Thyroid gland (tissue), 4 donors: ENCODE measurements at places on chromosomes 7 and 10. TPM values are rescaled to one million over a fixed set of nuclear protein-coding genes. Genes with fewer than 3 reads are reported as not detected.

DNA sequence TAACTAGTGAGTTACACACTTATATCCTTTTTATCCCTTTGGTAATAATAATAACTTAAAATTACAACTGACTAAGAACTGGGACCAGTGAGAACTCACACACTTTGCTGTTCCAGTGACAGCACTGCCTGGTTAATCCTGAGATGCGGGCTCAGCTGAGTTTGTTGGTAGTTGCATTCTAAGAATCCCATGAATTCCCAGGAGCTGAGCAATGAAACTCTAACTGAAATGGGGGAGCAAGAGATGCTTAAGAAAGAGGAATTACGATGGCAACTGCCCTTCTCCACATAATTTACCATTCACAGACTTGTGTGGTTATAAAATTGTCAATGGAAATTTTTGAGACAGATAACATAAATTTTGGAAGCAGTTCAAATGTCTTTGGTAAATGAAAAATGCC, 659.4 kb downstream of the MAGI2 start:
- no peaks in the 10 kb centered on the region for H3K36me3 ChIP-seq
- H3K27me3 ChIP-seq = no peaks in the 10 kb centered on the region
- DNase-seq = no peak
- no peaks in the 10 kb centered on the region for H3K4me1 ChIP-seq

- peaks cover 6% of the 10 kb centered on the region for H3K36me3 ChIP-seq
- H3K4me1 ChIP-seq = no peaks in the 10 kb centered on the region
- DNase-seq = no peak
- peak within 1 kb of the TSS; percentile 81 for H3K27ac ChIP-seq
These were observed at the start of gene AKR1C3 for GRCh38 chr10:5094265-5095205. Gene AKR1C3 (plus strand): TSS chr10:5094414. CDS start chr10:5094445, 31 bp downstream.

DNA sequence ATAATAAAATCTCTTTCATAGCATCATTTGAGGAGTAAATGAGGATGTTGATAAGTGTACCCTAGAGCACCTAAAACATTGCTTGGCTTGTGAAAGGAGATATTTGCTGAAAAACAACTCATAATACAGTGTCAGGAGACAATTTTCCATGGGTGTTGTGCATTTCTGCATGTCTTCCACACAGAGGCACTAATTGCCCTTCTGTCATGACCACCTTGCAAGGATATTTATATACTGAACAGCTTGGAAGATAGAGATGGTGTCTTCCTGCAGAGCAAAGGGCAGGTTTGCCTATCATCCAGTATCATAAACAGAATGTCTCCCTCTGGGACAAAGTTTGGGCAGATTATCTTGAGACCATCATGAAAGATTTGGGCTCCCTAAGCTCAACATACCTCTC, 495.2 kb upstream of the LRRN3 start:
- no peak overlapping the region for H3K4me3 ChIP-seq
- H3K36me3 ChIP-seq = no peaks in the 10 kb centered on the region
- no peaks in the 10 kb centered on the region for H3K4me1 ChIP-seq
- H3K27me3 ChIP-seq = no peaks in the 10 kb centered on the region

GRCh38 chr7:11298220-11298619, 324.5 kb downstream of the PHF14 start:
- H3K36me3 ChIP-seq = no peaks in the 10 kb centered on the region
- no peak for DNase-seq
- H3K4me1 ChIP-seq = no peaks in the 10 kb centered on the region
- H3K27ac ChIP-seq = no peak overlapping the region
- no peaks in the 10 kb centered on the region for H3K27me3 ChIP-seq

TMEM178B gene
- 49.9 TPM for total RNA-seq

DNA sequence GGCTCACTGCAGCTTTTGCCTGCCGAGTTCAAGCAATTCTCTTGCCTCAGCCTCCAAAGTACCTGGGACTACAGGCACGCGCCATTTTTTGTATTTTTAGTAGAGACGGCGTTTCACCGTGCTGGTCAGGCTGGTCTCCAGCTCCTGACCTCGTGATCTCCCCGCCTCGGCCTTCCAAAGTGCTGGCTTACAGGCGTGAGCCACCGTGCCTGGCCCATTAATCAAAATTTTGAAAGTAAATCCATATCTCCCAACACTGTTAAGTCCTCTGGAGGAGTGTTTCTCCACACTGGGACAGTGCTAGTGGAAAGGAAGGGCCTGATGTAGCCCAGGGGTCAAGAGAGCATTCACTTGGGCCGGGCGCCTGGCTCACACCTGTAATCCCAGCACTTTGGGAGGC, 644.6 kb downstream of the SH2D4B start:
- H3K4me1 ChIP-seq = no peaks in the 10 kb centered on the region
- H3K27ac ChIP-seq = no peak overlapping the region
- no peak for DNase-seq
- no peak overlapping the region for H3K4me3 ChIP-seq

CELF2 gene
- 33.0 TPM for total RNA-seq

PPP1R3C gene
- total RNA-seq = 2.7 TPM

- H3K4me3 ChIP-seq = no peak overlapping the region
- H3K27ac ChIP-seq = no peak overlapping the region
- no peaks in the 10 kb centered on the region for H3K36me3 ChIP-seq
- H3K4me1 ChIP-seq = peaks cover 8% of the 10 kb centered on the region
- no peaks in the 10 kb centered on the region for H3K27me3 ChIP-seq
- no peak for DNase-seq
These were observed 233.6 kb upstream of the CCDC6 start for GRCh38 chr10:60139798-60140566.

DNA sequence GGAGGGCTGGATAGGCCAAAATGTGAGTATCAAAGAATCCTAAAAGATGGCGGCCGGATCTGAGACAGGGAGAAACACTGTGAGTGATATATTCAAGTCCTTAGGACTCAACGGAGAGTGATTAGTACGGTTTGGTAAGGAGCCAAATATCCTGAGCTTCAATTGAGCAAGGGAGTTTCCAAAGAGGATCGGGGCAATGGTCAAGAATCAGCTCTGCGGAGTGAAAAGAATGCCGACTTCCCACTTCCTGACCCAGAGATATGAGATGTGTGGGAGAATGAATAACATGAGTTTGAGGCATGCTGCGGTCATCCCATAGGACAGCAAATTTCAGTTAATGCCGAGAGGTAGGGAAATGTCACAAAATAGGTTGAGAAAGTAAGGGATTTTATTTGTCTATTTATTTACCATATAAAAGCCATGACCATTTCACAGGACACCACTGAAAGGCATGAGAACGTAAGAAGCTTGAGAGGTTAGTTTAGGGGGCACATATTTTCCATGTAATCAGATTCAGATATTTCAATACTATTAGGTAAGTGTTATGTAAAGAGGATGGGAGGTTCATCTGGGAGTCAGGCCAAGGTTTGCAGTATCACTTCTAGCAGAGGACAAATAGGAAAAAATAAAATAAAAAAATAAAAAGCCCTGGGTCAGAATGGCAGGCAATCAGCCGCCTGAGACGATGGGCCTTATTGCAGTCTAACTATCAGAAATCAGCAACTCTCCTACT, 165.6 kb downstream of the HGF start:
- DNase-seq = no peak
- H3K27me3 ChIP-seq = no peaks in the 10 kb centered on the region
- H3K27ac ChIP-seq = no peak overlapping the region
- H3K36me3 ChIP-seq = no peaks in the 10 kb centered on the region

IGFBP1 gene
- total RNA-seq = not detected

ADAMTS14 gene
- not detected for total RNA-seq

DNA sequence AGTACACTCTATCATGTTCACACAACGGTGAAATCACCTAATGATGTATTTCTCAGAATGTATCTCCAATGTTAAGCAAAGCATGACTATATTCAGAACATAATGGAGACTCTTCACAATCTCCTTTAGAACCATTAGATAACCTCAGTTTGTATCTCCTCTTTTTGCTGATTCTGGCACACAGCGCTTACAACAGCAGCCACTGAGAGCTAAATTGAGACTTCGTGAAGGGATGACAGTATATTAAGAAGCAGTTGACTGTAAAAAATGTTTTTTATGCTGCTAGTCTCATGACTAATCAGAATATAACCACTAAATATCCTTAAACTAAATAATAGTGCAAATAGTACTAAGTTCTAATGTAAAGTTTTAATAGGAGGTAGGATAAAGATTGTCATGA, 46.9 kb downstream of the KMT2E start:
- no peak overlapping the region for H3K4me3 ChIP-seq
- no peak for DNase-seq
- peaks cover 21% of the 10 kb centered on the region for H3K4me1 ChIP-seq
- no peak overlapping the region for H3K27ac ChIP-seq

ZNF92 gene
- total RNA-seq = 13.9 TPM

DNA sequence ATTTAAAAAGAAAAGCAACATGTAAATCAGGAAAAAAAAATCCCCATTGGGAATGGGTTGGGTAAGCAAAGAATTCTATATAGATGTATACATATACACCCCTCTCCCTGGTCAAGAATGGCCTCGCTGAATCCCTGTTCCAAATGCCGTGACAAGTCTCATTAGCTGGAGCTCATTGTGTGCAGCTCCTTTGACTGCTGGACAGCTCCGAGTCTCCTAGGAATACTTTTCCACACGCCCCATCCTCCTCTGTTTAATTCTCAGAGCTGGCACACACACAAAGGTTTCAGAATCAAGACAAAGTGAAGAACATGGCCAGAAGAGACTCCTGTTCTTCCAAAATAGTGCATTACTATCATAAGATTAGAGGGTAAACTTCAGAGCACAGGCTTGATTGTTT, 130.9 kb upstream of the MKLN1 start:
- H3K4me3 ChIP-seq = no peak overlapping the region
- no peak overlapping the region for H3K27ac ChIP-seq
- no peaks in the 10 kb centered on the region for H3K27me3 ChIP-seq
- peak; percentile 34 for DNase-seq

FZD8 gene
- total RNA-seq = 18.6 TPM

LRRC18 gene
- not detected for total RNA-seq

DNA sequence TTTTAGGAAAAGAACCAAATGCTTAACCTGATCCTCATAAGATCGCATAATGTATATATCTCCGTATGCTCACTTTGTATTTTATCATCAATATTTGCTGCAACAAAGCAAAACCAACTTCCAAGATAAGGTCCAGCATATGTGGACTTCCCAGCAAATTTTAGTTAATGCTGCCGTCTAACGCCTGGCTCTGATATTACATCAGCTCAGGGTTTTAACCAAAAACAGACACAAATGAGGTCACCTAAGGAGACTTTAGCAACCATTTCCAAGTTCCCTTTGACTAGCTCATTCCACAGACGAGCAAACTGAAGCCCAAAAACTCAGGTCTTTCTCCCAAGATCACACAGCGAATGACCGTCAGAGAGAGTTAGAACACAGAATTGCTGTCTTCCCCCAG, 59.4 kb upstream of the UCN3 start:
- DNase-seq = no peak
- no peaks in the 10 kb centered on the region for H3K27me3 ChIP-seq
- no peak overlapping the region for H3K4me3 ChIP-seq

AMZ1 gene
- 0.29 TPM for total RNA-seq

INSYN2A gene
- total RNA-seq = 0.27 TPM

- DNase-seq = no peak
- H3K4me1 ChIP-seq = peaks cover 20% of the 10 kb centered on the region
- no peaks in the 10 kb centered on the region for H3K27me3 ChIP-seq
- H3K27ac ChIP-seq = no peak overlapping the region
- H3K36me3 ChIP-seq = no peaks in the 10 kb centered on the region
These were observed 168.8 kb downstream of the TCERG1L start for GRCh38 chr10:131142517-131143380.

MYO1G gene
- 1.2 TPM for total RNA-seq

MICALL2 gene
- total RNA-seq = 16.0 TPM

DNA sequence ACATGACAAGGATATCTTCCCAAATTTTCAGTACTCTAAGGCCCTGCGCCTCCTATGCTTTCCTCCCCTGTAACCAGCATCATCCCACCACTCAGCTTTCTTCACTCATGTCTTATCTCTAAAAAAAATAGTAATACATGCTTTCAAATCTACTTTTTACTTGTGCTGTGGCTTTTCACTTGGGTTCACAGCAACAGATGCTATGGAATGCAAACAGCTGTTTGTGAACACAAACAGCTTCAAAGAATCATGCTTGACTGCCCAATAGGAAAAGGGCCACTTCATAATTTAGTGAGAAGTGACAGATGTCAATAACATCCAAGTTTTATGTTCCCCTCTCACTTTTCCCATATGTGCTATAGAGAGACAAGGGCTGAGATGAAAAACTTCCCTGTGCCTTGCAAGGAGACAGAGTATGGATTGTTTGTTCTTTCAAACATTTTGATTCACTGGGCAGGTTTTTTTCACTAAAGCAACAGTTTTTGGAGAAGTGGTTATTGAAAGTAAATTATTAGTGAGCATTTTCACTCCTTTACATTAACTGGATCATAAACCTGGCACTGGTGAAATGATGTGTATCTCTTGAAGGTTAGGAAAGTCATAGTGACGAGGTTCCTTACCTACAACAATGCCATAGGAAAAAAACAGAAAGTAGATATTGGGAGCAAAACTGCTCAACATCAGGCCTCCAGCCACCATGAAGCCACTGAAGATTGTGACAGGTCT, 37.3 kb downstream of the SLC16A9 start:
- no peak overlapping the region for H3K27ac ChIP-seq
- no peaks in the 10 kb centered on the region for H3K4me1 ChIP-seq
- H3K27me3 ChIP-seq = no peaks in the 10 kb centered on the region
- no peak for DNase-seq

- DNase-seq = no peak
- H3K27ac ChIP-seq = no peak overlapping the region
- H3K4me1 ChIP-seq = no peaks in the 10 kb centered on the region
- H3K36me3 ChIP-seq = no peaks in the 10 kb centered on the region
These were observed 39.6 kb upstream of the SYPL1 start for GRCh38 chr7:106151459-106152312.

GRCh38 chr10:42952349-42952748, 124.5 kb upstream of the RET start:
- H3K36me3 ChIP-seq = no peaks in the 10 kb centered on the region
- H3K4me1 ChIP-seq = peaks cover 13% of the 10 kb centered on the region
- H3K27me3 ChIP-seq = no peaks in the 10 kb centered on the region
- H3K4me3 ChIP-seq = no peak overlapping the region

SLC18A3 gene
- total RNA-seq = not detected

- no peak for DNase-seq
- no peaks in the 10 kb centered on the region for H3K27me3 ChIP-seq
- no peak overlapping the region for H3K27ac ChIP-seq
- H3K4me3 ChIP-seq = no peak overlapping the region
- H3K36me3 ChIP-seq = no peaks in the 10 kb centered on the region
These were observed 54.6 kb downstream of the TMEM209 start for GRCh38 chr7:130150587-130150986.

GRCh38 chr7:96127746-96128145, 194.2 kb downstream of the SLC25A13 start:
- no peak for DNase-seq
- H3K4me1 ChIP-seq = no peaks in the 10 kb centered on the region
- H3K4me3 ChIP-seq = no peak overlapping the region
- H3K36me3 ChIP-seq = no peaks in the 10 kb centered on the region
- no peaks in the 10 kb centered on the region for H3K27me3 ChIP-seq
- H3K27ac ChIP-seq = no peak overlapping the region
